ENCODE measurements at places on chromosomes 4 and X. TPM values are rescaled to one million over a fixed set of nuclear protein-coding genes. Genes with fewer than 3 reads are reported as not detected.

DNA sequence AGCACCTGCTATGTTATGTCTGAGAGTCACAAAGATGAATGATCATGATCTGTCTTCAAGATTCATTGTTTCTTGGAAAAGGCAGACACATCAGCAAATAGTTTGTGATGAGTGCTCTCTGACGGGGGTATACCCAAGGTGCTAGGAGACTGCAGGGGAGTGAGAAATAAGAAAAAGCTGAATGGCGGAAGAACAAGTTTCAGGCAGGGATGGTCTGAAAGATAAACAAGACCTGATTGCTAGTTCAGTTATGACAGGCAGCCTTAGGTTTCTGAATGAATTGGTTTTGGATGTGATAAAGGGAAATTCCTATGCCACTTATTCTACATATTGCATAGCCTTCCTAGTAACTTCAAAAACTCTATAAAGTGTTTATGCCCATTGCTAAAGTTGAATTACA lies 327.0 kb upstream of the DKK2 start:
- no peak for DNase-seq
- H3K27ac ChIP-seq, result no peak overlapping the region
- no peaks in the 10 kb centered on the region for H3K27me3 ChIP-seq

DNA sequence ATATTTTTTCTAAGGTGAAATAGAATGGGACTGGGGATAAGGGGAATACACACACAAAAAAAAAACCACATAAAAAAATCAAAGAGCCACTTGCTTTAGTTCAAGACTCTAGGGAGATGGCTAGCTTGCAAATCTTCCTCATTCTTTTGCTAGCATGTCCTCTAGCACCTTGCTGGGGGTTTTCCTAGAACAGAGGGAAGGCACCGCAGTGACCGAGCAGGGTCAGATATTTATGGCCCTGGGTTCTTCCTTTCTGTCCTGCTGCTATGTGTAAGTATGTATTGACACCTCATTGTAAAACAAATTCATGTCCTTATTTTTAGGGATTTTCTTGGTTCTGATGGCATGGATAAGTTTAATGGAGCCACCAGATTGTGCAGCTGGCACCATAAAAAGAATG lies 81.2 kb downstream of the SHISA3 start:
- no peaks in the 10 kb centered on the region for H3K27me3 ChIP-seq
- H3K4me1 ChIP-seq, result no peaks in the 10 kb centered on the region
- DNase-seq, result no peak
- no peak overlapping the region for H3K27ac ChIP-seq
- H3K4me3 ChIP-seq, result no peak overlapping the region

DNA sequence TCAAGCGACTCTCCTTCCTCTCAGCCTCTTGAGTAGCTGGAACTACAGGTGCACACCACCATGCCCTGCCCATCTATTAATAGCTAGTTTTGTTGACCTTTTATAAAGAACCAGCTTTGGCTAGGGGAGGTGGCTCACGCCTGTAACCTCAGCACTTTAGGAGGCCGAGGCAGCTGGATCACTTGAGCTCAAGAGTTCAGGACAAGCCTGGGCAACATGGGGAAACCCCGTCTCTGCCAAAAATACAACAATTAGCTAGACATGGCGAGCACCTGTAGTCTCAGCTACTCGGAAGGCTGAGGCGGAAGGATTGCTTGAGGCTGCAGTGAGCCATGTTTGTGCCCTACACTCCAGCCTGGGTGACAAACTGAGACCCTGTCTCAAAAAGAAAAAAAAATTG lies 2.7 kb downstream of the TKTL1 start:
- no peaks in the 10 kb centered on the region for H3K36me3 ChIP-seq
- H3K27me3 ChIP-seq, result no peaks in the 10 kb centered on the region
- no peak overlapping the region for H3K27ac ChIP-seq
- H3K4me3 ChIP-seq, result no peak overlapping the region
- DNase-seq, result no peak
- no peaks in the 10 kb centered on the region for H3K4me1 ChIP-seq

DNA sequence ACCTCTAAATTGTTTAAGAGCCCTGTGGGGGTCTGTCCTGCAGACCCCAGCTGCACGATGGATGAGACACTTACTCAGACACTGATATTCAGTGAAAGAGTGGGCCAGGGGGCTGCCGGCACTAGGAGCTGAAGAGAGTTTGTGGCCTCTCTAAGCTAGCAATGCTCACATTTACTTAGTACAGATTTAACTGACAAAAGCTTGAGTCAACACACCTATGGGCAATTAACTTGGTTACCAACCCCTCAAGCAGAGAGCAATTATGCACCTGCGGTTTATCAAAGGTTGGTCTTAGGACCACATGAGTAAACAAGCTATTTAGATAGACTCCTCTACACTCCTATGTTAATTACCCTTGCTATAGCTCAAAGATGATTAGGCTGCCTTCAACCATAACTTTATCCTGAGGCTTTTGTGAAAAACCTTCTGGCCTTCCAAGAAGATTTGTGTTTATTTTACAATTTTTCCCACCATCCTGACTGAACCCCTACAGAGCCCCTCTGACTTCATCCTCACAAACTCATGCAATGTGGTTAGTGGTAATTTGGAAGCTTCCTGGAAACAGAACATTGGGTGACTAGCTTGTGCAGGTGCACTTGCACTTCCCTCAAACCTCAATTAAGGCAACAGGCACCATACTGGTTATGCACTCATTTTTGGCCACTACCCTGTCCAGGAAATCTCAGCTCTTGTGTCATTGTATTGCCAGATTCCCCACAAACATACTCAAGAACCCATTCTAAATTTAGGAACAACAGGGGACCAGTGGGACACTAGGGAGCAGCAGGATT lies 234.4 kb upstream of the ITM2A start:
- H3K36me3 ChIP-seq, result no peaks in the 10 kb centered on the region
- H3K4me1 ChIP-seq, result no peaks in the 10 kb centered on the region
- no peak overlapping the region for H3K4me3 ChIP-seq
- H3K27me3 ChIP-seq, result no peaks in the 10 kb centered on the region
- no peak for DNase-seq
- no peak overlapping the region for H3K27ac ChIP-seq

DNA sequence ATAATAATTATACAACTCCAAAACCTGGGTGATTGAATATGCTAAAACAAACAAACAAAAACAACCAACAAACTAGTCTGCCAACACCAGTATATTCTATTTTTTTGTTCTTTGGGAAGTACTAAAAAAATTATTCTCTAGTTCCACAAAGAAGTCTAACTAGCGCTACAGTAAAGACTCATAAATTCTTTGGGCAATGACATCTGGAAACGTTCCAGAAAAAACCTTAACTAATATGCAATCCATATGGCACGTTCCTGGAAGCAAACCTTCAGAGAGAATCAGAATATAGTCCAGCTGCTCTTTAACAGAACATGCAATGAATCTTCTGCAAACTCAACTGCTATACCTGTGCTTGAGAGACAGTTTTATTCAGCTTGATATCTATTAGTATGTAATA lies 500.1 kb downstream of the TRAM1L1 start:
- H3K36me3 ChIP-seq, result no peaks in the 10 kb centered on the region
- no peaks in the 10 kb centered on the region for H3K4me1 ChIP-seq
- no peak for DNase-seq
- no peak overlapping the region for H3K27ac ChIP-seq

DNA sequence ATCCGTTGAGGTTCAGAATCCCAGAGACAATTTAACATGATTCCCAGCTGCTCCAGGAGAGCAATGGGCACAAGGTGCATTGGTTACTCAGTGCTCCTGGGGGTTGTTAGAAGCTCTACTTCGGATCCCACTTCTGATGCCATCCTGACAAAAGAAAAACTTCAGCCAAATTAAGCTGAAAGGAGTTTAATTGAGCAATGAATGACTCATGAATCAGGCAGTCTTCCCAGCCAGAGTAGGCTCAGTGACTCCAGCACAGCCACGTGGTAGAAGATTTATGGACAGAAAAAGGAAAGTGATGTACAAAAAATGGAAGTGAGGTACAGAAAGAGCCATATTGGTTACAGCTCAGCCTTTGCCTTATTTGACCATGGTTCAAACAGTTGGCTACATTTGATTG lies 95.7 kb downstream of the PWWP3B start:
- H3K27me3 ChIP-seq, result no peaks in the 10 kb centered on the region
- H3K4me1 ChIP-seq, result no peaks in the 10 kb centered on the region
- H3K36me3 ChIP-seq, result no peaks in the 10 kb centered on the region

DNA sequence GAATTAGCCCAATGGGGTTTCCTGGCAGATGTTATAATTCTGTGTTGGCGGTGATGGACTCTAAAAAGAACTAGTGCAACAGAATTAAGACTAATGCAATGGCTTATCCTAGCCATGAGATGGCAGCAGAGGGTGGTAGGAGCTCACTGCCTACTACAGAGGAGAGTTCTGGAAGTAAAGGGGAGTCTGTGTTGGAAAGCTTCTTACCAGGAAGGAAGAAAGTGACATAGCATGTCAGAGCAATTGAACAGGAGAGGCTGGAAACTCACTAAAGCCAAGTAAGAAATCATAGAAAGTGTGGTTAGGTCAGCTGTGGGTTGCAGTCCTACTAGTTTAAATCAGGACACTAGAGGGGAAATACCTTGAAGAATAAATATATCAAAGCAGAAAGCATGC lies 6.3 kb upstream of the TRPC5OS start:
- no peaks in the 10 kb centered on the region for H3K36me3 ChIP-seq
- no peak overlapping the region for H3K4me3 ChIP-seq
- DNase-seq, result no peak
- H3K4me1 ChIP-seq, result peaks cover 5% of the 10 kb centered on the region
- no peaks in the 10 kb centered on the region for H3K27me3 ChIP-seq

DNA sequence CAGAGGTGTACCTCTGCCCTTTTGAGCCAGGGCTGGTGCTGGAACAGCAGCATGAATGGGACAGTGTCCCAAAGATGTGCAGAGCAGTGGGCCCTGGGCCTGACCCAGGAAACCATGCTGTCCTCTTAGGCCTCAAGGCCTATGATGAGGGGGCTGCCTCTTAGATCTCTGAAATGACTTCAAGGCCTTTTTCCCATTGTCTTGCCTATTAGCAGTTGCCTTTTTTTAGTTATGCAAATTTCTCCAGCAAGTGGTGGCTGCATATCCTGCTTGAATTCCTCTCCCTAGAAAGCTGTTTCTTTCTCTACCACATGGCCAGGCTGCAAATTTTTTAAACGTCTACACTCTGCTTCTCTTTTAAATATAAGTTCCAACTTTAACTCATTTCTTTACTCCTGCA lies 160.3 kb downstream of the CFAP299 start:
- H3K27me3 ChIP-seq, result no peaks in the 10 kb centered on the region
- H3K27ac ChIP-seq, result no peak overlapping the region
- no peaks in the 10 kb centered on the region for H3K4me1 ChIP-seq
- H3K36me3 ChIP-seq, result no peaks in the 10 kb centered on the region

GRCh38 chr4:8038719-8039251 lies 99.1 kb upstream of the AFAP1 start:
- no peak for DNase-seq
- H3K4me1 ChIP-seq, result no peaks in the 10 kb centered on the region
- H3K27me3 ChIP-seq, result no peaks in the 10 kb centered on the region
- no peaks in the 10 kb centered on the region for H3K36me3 ChIP-seq

DNA sequence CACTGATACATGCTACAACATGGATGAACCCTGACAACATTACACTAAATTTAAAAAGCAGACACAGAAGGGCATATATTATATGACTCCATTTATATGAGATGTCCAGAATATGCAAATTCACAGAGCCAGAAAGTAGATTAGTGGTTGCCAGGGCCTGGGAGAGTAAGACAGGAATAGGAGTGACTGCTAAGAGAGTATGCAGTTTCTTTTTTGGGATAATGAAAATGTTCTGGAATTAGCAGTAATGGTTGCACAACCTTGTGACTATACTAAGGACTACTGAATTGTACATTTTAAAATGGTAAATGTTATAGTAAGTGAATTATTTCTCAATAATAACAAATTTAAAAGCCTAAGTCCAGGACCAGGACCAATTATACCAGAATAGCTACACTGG lies 29.5 kb upstream of the NUP54 start:
- DNase-seq, result no peak
- no peaks in the 10 kb centered on the region for H3K4me1 ChIP-seq
- H3K27me3 ChIP-seq, result no peaks in the 10 kb centered on the region
- H3K27ac ChIP-seq, result no peak overlapping the region
- no peak overlapping the region for H3K4me3 ChIP-seq

- H3K4me3 ChIP-seq, result peak overlapping the region; percentile 70
- H3K4me1 ChIP-seq, result peaks cover 24% of the 10 kb centered on the region
- peak overlapping the region; percentile 95 for H3K27ac ChIP-seq
- H3K36me3 ChIP-seq, result no peaks in the 10 kb centered on the region
- H3K27me3 ChIP-seq, result no peaks in the 10 kb centered on the region
Measured at GRCh38 chrX:71533516-71533850, 579 bp downstream of the OGT start.

GRCh38 chr4:78940752-78941151 lies 1.5 kb upstream of the PAQR3 start:
- DNase-seq, result no peak
- H3K4me3 ChIP-seq, result no peak overlapping the region
- H3K27ac ChIP-seq, result no peak overlapping the region
- H3K4me1 ChIP-seq, result peaks cover 31% of the 10 kb centered on the region
- no peaks in the 10 kb centered on the region for H3K36me3 ChIP-seq

DNA sequence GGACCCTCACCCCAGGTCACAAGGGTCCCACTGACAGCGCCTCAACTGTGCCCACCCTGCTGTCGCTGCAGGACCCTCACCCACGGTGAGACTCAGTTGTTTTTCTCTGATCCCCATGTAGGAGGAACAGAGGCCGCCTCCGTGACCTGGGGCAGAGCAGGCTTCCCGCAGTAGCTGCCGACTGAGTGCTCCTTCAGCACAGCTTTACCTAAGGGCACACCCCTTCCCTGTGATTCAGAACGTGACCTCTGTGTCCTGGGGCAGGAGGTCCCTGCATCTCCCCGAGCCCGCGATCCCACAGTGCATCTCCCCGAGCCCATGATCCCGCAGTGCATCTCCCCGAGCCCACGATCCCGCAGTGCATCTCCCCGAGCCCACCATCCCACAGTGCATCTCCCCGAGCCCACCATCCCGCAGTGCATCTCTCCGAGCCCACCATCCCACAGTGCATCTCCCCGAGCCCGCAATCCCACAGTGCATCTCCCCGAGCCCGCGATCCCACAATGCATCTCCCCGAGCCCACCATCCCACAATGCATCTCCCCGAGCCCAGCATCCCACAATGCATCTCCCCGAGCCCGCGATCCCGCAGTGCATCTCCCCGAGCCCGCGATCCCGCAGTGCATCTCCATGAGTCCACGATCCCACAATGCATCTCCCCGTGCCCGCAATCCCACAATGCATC lies 23.6 kb downstream of the PPP2R3B start:
- no peak overlapping the region for H3K27ac ChIP-seq
- H3K4me3 ChIP-seq, result no peak overlapping the region
- peaks cover 38% of the 10 kb centered on the region for H3K36me3 ChIP-seq
- no peak for DNase-seq

Gene TCEAL2
- 1.5 TPM for total RNA-seq

Gene MAGED4
- total RNA-seq, result 0.93 TPM

Gene PLXNB3
- total RNA-seq, result 23.9 TPM

Gene IL1RAPL2
- 0.42 TPM for total RNA-seq

Gene PGAM4
- total RNA-seq, result not detected

Measured in suprapubic skin (tissue), 4 donors.